ENCODE measurements at places on chromosomes 4 and X.

GRCh38 chrX:79130857-79131256 is 13.6 kb upstream of the GPR174 start:
- DNase-seq = no peak

GRCh38 chrX:81316163-81316562 is 114.3 kb downstream of the SH3BGRL start:
- DNase-seq = no peak

- DNase-seq = no peak
These were observed 282.5 kb downstream of the ZIC3 start for GRCh38 chrX:137848266-137848905.

- DNase-seq = no peak
These were observed 30.4 kb upstream of the RPL34 start for GRCh38 chr4:108589961-108590360.

GRCh38 chrX:18652636-18653035 is 19.3 kb downstream of the RS1 start:
- DNase-seq = no peak

DNA sequence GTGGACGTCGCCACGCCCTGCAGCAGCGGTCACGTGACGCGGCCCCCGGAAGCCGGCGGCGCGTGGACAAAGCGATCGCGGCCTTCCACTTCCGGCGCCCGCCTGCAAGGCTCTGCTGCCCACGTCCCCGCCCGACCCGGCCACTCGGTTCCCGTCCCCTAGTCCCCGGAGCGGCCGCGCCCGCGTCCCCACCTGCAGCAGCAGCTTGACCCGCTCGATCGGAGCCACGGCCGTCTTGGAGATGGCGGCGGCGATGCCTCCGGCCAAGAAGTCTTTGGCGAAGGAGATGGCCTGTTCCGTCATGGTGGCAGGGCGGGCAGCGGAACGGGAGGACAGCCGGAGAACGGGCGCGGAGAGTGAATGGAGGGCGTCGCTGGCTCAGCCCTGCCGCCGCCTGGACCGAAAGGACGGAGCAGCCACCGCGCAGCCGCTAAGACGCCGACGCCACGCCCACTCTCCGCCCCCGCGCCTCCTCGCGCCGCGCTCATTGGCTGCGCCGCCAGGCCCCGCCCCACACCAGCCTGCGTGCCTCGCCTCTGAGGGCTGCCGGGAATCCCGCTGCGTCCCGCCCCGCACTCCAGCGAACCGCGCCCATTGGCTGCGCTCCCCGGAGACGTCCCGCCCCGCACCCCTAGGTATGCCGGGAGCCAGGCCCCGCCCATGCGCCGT is at the start of gene SLC25A6:
Gene SLC25A6 (minus strand): TSS at position 407 of the 669 bp plus-strand sequence. CDS start 104 bp downstream, at position 303.
- no peak for DNase-seq

- no peak for DNase-seq
These were observed 135.7 kb upstream of the SCML1 start for GRCh38 chrX:17601441-17602200.

DNA sequence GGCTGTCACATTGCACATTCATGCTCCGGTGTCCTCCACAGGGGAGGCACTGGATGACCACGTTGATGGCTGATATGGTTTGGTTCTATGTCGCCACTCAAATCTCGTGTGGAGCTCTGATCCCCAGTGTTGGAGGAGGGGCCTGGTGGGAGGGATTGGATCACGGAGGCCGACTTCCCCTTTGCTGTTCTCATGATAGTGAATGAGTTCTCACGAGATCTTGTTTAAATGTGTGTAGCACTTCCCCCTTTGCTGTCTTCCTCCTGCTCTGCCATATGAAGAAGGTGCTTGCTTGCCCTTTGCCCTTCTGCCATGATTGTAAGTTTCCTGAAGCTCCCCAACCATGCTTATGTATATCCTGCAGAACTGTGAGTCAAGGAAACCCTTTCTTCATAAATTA is 22.3 kb upstream of the NAT8L start:
- no peak for DNase-seq

DNA sequence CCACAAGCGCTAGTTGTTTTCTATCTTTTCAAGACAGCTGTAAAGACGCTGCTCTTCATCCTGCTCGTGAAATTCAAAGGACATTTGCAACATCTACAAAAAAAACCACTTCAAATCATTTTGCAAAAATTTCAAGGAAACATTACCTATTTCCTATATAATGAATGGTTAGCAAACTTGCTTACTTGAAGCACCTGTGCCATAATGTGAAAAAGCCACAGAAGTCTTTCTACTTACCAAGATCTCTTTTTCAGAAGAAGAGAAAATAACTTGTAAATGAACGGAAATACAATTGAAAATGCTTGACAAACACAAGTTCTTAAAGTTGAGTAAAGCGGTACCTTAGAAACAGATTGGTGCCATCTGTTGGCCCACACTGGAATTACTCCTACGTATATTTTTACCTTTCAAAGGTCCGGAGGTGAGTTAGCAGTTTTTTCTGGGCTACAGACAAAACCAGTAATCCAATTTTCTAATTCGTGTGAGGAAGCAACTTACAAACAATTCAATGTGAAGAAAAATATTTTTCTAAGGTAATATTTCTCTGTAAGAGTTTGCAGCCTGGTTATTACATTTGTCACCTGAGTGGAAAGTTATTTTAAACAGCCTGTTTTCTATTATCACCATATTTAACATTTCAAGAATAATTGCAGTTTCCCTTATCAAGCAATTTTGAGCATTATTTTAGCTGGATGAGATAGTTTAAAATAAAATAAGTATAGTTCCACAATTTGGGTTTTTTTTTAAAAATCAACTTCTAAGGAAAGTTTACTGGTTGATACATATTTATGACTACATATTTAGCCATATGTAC is at the start of gene TLR6:
Gene TLR6 (minus strand): TSS at position 294 of the 814 bp plus-strand sequence. CDS start 27,344 bp downstream, outside the sequence.
- DNase-seq = no peak

- no peak for DNase-seq
These were observed 214.2 kb downstream of the ZNF674 start for GRCh38 chrX:46330981-46331380.

DNA sequence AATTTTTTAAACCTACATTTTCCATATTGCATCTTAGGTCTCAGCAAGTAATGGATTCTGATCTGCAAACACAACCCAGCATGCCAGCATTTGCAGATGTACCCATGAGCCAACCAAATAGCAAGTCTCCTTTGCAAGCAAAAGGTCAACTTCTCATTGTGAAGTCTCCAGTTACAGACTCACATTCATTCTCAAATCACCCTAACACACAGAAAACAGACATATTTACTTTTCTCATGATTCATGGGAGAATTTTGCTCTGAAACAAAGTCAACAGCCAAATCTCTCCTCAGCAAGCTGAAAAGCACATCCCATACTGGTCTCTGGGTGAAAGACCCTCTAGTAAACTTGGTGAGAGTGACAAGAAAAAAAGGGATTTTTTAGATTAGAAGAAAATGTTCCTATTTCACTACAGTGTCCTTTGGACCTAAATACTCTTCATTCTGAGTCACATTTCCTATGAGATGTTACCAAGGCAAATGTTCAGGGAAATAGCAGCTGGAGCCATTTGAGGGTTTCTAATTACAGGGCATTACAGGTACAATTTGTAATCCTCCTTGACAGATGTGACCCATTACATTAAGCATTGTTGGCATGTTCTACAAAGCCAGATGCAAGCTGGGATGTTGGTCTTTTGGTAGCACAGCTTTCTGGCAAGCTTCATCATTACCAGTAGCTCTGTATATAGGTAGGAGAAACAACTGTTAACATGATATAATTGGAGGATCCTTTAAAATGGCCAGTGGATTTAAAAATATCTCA is 383.3 kb downstream of the SMARCA1 start:
- DNase-seq = no peak

- DNase-seq = no peak
These were observed 37.1 kb upstream of the SPARCL1 start for GRCh38 chr4:87566276-87566675.

GRCh38 chr4:48258845-48259397 is 10.7 kb downstream of the TEC start:
- no peak for DNase-seq

- DNase-seq = no peak
These were observed 150.9 kb downstream of the SHROOM3 start for GRCh38 chr4:76585897-76586360.

GRCh38 chr4:187274153-187274552 is 550.5 kb upstream of the FAT1 start:
- no peak for DNase-seq

DNA sequence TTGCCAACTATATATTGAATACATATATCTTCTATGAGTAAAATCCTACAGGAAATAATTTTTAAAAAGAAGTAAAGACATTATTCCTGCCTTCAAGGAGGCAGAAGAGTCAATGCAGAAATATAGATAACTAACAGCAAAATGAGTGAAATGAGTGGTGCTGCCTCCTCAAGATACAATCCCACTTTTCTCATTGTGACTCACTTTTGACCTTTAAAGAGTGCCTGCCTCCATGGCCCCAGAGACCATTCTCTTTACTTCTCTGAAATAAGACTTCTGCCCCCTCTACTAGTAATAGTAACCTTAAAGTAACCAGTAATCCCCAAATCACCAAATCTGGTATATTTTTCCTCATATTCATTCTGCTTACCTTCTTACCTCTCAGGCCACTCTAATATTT is 15.5 kb downstream of the SLC10A7 start:
- no peak for DNase-seq

DNA sequence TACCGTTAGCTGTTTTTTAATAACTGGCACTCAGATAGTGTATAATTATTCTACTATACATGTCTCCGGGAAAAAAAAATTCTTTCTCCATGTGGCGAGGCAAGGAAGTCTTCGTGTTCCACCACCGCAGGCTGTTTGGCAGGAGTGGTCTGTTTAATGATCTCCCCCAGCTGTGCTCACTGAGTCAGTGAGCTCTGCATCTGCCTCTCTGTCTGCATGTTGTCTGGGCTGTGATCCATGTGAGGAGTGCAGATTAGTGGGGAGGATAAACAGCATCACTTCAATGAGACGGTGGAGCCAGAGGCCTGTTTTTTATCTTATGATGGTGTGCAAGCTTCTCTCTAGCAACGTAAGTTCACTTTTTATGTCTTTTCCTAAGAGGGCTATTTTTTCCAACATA is 69.8 kb downstream of the RPS3A start:
- no peak for DNase-seq

DNA sequence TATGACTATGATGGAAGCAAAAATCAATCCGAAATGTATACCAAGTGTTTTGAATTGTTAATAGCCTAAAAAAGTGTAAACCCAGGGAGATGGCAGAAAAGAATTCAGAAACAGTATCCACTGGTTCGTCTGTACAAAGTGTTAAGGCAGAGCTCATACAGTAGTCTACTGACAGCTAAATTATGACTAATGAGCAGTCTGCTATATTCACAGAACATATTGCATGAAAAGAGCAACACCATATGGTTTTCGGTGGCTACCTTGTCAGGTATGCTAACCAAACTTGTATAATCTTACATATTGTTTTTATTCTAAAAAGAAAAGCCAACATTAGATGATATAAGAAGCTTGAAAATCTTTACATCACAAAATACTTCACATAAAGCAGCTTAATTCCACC is 18.5 kb downstream of the EPHA5 start:
- no peak for DNase-seq

DNA sequence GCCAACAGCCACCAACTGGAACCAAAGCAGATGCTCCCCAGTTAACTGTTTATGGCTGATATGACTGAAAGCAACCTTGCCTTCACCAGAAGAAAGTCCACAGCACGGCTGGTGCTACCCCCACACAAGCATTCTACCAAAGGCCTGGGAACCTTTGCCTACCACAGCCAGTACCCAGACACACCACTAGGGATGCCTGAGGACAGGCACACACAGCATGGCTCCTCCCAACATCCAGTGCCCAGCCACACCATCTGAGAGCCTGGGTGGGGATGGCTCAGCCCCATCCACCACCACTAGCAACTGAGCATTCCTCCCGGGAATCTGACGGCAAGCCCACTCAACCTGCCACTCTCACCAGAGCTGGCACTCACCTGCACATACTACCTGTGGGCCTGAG is 178.6 kb downstream of the SLC7A11 start:
- no peak for DNase-seq
